Neural crest cell (in vitro differentiated cells): ENCODE measurements at places on chromosomes 2 and 18. TPM values are rescaled to one million over a fixed set of nuclear protein-coding genes. Genes with fewer than 3 reads are reported as not detected.

GRCh38 chr2:121831841-121832240 lies 76.4 kb downstream of the TSN start:
- peaks cover 2% of the 10 kb centered on the region for H3K36me3 ChIP-seq
- no peaks in the 10 kb centered on the region for H3K27me3 ChIP-seq
- H3K27ac ChIP-seq = peak overlapping the region; percentile 19
- DNase-seq = no peak
- no peak overlapping the region for H3K4me3 ChIP-seq

- H3K4me3 ChIP-seq = no peak overlapping the region
- no peak for DNase-seq
- H3K27me3 ChIP-seq = no peaks in the 10 kb centered on the region
- peaks cover 9% of the 10 kb centered on the region for H3K4me1 ChIP-seq
Observed at GRCh38 chr2:60358476-60358875, 195.0 kb downstream of the BCL11A start.

GRCh38 chr2:95014126-95014708 lies 11.3 kb upstream of the MAL start:
- DNase-seq = no peak
- H3K4me3 ChIP-seq = no peak overlapping the region
- no peaks in the 10 kb centered on the region for H3K36me3 ChIP-seq

Gene CHRNA1
- 0.14 TPM in 1 of 2 replicates, not detected in the other for total RNA-seq

Gene CREG2
- 0.63 TPM in 1 of 2 replicates, not detected in the other for total RNA-seq

Gene RESP18
- total RNA-seq = not detected in 2 replicates
